ENCODE measurements at places on chromosomes 1 and 21.

DNA sequence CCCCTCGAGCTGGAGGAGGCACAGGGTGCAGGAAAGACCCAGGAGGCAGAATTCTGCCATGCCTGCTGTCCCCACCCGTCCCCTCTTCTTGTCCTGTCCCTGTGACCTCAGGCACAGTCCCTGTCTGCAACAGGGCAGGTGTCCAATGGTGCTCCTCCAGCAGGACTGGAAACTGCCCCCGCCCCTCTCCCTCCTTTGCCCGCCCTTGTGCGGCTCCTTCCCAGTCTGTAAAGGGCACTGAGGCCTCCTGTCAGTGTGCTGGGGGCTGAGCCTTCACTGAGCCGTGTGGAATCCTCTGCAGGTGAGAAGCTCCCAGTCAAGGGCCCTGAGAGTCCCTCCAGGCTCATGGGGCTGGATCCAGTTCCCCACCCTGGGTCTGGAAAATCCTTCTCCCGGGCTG is 28.9 kb downstream of the PRDM16 start:
- DNase-seq: no peak

- no peak for DNase-seq
Observed at GRCh38 chr1:88063605-88064004, 620.5 kb upstream of the PKN2 start.

GRCh38 chr1:116497656-116498055 is 73.2 kb downstream of the CD58 start:
- no peak for DNase-seq

DNA sequence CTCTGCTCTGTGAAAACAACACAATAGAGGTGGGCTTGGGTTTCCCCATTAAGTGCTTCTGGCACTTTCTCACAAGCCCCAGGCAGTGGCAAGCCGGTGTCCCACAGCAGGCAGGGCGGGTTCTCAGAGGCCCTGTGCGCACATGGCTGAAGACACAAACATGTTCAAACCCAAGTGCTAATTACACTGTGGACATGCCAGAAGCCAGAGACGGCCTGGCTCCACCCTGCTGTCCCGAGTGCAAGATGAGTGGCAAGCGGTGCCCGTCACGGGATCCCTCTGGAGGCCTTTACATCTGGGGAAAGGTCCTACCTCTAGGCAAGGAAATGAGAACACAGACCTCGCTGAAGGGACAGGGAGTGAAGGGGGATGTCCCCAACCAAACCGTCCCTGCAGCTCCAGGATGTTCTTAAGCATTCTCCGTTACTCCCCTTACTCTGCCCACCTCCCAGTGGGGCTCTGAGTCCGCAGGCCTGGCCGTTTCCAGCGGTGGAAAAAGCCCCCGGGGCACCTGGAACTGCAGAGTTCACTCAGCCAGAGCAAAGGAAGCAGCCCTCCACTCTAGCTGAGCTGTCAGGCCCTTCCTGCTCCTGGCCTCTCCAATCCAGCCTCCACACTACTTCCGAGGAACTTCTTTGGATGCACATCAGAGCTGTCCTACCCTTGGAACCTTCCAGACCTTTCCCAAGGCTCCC is 57.4 kb downstream of the SLC66A1 start:
- DNase-seq: no peak

GRCh38 chr1:71222668-71223067 is 141.8 kb upstream of the ZRANB2 start:
- DNase-seq: no peak

DNA sequence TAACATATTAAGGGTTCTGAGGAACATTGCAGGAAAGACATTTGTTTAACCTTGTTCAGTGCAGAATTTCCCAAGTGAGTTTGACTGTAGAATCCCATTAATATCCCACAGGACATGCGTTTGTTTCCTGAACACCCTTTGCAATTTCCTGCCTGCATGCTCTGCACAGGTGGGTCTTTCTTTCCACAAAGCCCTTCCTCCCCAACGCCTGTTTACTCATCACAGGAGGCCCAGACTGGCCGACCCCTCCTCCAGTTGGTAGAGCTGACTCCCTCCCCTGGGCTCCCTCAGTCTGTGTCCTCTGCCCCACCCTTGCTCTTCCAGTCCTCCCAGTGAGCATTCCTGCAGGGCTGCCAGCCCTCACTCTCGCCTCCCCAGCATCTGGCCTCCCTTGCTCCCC is 47.5 kb upstream of the CTPS1 start:
- no peak for DNase-seq

GRCh38 chr1:236315518-236315917 is 33.8 kb upstream of the ERO1B start:
- no peak for DNase-seq

GRCh38 chr1:7960165-7960564 is 1.3 kb upstream of the PARK7 start:
- no peak for DNase-seq

DNA sequence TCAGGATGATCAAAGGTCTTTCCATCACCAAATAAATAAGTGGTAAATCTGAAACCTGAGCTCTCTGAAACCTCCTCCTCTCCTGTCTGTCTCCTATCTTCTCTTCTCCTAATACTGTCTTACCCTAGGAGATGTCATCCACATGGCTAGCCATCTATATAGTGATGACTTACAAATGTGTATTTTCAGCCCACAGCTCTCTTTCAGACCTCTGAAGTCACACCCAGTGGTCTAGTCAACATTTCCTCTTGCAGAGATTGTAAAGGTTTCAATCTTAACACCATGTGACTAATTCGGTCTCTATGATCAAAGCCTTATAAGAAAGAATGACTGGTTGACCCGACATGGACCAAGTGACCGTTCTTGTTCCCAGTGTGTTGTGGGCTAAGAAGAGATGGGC is 63.1 kb upstream of the DPT start:
- DNase-seq: no peak

DNA sequence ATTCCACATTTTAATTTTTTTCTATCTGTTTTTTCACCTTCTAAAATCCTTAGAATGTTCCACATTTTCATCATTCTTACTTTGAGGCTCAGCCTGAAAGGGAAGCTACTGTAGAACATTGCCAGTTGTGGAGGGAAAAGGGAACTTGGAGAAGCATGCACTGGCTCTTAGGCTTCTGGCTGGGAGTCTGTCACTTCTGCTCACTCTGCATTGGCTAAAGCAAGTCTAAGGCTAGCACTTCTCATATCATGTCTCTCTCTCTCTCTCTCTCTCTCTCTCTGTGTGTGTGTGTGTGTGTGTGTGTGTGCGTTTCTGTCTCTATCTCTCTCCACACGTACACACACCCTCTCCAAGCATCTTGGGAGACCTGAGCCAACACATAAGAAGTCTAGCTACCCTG is 49.6 kb upstream of the ADAR start:
- DNase-seq: no peak

DNA sequence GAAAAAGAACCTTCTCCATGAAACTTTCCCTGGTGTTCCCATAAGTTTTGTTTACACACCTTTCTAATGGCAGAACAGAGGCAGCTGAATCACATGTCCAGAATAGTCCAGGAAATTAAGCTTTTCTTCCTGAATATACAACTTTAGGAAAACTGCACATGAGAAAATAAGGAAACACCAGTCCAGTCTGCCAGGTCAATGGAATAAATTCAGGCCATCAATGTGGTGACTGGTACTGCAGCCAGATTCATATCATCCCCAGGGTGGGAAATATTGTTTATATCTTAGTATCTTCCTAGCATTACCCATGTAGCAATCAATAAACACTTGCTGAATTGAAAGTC is 6.7 kb upstream of the FBXO28 start:
- no peak for DNase-seq

- DNase-seq: no peak
Observed at GRCh38 chr1:36087233-36088123, 1.2 kb upstream of the ADPRS start.

DNA sequence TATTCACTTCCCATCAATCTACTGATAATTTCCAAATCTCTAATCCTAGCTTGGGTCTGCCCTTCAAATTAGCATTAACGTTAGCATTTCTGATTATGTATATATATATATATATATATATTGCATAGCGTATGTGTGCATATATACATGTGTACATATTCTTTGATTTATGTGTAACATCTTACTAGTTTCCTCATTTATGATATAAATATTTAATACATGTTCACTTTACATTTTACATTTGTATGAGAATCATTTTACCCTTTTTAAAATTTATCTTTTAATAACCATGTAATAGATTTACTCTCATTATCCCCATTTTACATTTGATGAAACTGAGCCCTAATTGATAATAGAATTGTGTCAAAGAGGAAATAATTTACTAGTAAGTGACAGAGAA is 164.7 kb downstream of the ZNF648 start:
- DNase-seq: no peak

DNA sequence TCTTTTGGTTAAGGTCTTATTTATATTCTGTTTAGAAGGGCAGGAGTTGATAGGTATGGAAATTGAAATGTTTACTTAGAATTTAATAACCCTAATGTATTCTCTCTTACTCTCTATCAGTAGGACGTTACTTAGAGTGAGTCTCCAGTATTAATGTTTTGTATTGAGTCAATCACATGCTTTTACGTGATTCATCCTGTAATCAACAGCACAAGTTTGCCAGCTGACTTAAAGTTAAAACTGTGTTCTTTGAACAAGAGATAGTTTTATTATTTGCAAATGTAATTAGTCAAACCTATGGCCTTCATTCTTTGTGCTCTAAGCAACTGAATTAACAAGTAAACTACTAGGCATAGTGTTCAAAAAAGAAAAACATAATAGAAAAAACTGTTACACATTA is 57.3 kb downstream of the PKN2 start:
- DNase-seq: no peak

GRCh38 chr1:31570228-31570627 is 6.1 kb upstream of the TINAGL1 start:
- DNase-seq: no peak

DNA sequence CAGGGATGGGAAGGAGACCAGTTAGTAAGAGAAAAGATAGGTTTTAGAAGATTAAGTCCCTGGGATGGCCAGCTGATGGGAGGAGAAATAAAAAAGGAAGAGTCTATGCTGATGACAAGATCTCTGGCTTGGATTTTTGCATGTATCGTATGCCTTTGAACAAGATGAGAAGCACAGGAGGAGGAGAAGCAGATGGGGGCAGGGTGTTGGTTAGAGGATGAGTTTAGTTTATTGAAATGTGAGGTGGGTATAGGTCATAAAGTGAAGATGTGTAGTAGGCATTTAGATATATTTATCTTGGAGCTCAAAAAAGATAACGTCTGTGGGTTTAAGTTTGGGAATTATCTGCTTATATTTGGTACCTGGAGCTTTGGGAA is 1.4 kb downstream of the TIPRL start:
- no peak for DNase-seq

- no peak for DNase-seq
Observed at GRCh38 chr1:203281033-203281432, 24.3 kb upstream of the BTG2 start.

All from activated naive CD8-positive, alpha-beta T cell treated with anti-CD3 and anti-CD28 coated beads, Interleukin-2, amount 10 ng/mL, durations not matched to agents 7 days and 5 days (primary cell).